ENCODE measurements at places on chromosomes 1 and 21.
A peak's percentile ranks its signal among the peaks of the same experiment; 100 is the strongest.

DNA sequence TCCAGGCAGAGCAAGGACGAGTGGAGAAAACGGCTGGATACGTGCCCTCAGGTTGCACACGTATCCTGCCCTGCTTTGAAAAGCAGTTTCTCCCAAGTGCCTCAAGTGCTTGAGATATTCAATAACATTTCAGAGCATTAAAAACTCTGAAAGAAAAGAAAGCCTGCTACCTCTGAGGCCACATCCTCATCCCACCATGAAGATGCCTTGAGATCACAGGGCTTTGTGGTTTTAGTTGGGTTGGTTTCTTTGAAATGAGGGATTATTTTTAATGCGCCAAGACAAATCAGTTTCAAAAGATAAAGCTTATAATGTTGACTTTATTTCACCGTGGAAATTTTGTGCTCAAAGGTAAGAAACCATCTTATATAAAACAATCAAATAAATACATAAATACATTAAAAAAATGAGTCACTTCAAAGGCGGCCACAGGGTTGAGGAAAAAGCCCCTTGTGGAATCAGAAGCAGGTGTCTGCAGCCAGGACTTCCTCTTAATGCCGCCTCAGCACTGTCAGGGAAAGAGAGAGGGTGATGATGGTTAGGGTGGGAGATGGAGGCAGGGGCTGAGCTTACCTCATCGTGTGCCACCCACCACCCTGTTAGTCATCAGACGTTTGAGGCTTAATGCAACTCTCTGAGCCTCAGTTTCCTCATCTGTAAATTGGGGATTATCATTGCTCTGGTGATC, 1.4 kb downstream of the NPPB start:
- no peak for DNase-seq

DNA sequence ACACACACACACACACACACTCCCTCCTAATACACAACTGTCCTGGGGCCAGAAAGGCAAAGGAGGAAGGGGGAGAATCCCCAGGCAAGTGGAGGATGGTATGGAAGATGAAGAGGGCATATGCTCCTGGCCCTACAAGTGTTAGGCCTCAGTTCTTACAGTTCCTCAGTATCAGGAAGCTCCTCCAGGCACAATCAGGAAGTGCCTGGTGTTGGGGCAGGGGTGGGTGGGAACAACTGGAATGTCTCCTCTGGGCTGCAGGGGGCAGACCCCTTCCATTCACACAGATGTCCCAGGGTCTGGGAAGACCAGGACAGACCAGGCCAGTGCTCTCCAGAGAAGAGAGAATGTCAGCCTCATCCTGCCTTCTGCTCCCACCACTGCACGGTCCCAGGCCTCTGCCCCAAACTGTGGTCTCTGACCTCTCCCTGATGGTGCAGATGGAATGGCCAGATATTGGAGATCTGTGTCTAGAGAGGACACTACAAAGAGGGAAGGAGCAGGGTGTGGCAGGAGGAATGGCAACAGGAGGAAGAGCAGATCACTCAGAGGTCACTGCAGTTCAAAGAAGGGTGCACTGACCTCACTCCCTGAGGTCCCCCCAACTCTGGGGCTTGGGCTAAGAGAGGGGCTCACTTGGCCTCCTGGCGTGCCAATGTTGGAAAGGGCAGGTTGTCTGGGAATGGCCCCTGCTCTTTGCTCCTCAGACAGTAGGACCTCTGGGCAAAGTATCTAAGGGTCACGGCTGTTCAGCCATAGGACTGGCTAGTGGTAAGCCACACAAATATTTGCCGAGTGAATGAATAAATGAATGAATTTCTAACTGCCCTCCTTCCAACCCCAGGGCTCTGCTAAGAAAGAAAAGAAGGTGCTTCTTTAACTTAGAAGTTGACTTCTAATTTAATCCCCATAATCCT, 2.5 kb upstream of the DENND2D start:
- DNase-seq = no peak

GRCh38 chr1:84996846-84997666, at the start of gene MCOLN2:
Gene MCOLN2, minus strand, starts transcription at chr1:84997113. Its CDS starts 241 bp downstream, at chr1:84996872.
- DNase-seq = peak; percentile 24

GRCh38 chr1:224080115-224080774, 33.7 kb upstream of the FBXO28 start:
- DNase-seq = peak; percentile 51

GRCh38 chr1:56548571-56548970, 30.8 kb downstream of the PLPP3 start:
- DNase-seq = no peak

DNA sequence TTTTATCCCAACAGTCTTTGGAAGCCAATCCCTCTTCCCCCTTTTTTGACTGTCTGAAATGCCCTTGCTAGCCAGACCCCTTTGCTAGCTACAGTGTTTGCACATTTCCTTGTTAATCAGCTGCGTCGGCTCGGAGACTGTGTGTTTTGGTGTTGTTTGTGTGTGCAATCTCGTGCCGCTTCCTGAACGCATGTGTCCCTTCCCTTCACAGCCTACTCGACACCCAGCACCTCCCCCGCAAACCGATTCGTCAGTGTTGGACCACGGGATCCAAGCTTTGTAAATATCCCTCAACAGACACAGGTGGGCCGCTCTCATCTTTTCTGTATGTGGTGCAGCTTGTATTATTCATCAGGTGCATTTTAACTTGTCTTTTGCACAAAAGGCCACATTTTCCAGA, 298.7 kb downstream of the TM2D1 start:
- no peak for DNase-seq

DNA sequence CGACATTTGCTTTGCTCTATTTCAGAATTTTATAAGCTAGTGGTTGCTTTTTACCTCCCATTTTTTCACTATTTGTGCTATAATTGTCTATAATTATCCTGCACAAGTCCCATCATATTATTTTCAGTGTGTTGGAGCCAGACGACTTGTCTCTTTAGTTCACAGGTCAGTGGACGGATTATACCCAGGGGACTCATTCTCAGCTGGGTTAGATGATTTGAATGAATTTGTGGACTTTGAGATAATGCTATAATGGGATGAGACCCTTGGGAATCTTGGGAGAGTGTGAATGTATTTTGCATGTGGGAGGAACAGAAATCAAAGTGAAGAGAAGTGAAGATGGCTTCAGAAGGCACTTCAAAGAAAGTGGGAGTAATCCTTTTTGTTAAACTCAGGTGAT, 31.5 kb upstream of the KCNK1 start:
- no peak for DNase-seq

- no peak for DNase-seq
These were observed 10.6 kb upstream of the SUMO3 start for GRCh38 chr21:44828362-44829056.

- no peak for DNase-seq
These were observed 146.8 kb downstream of the COL11A1 start for GRCh38 chr1:102961549-102961948.

GRCh38 chr1:98467586-98467985, 193.9 kb upstream of the SNX7 start:
- no peak for DNase-seq

GRCh38 chr1:98898940-98899339, 105.7 kb downstream of the PLPPR5 start:
- peak; percentile 50 for DNase-seq

DNA sequence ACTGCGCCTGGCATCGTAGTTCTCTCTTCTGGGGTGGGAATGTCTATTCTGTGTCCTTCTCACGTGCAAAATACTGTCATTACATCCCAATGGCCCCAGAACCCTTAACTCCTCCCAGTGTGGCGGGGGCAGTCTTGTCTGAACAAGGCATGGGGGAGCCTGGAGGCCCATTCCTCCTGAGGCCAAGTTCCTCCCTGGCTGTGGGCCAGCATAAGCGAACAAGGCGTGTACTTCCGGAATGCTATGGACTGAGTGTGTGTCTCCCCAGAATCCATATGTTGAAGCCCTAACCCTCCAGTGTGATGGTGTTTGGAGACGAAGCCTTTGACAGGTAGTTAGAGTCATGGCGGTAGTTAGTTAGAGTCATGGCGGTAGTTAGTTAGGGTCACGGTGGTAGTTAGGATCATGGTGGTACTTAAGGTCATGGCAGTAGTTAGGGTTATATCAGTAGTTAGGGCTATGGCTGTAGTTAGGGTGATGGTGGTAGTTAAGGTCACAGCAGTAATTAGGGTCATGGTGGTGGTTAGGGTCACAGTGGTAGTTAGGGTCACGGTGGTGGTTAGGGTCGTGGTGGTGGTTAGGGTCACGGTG, 71.0 kb downstream of the PRKCZ start:
- DNase-seq = no peak

- peak; percentile 43 for DNase-seq
These were observed 79.2 kb downstream of the TMEM53 start for GRCh38 chr1:44594871-44595735.

GRCh38 chr1:26452459-26453183, 19.6 kb upstream of the HMGN2 start:
- no peak for DNase-seq

DNA sequence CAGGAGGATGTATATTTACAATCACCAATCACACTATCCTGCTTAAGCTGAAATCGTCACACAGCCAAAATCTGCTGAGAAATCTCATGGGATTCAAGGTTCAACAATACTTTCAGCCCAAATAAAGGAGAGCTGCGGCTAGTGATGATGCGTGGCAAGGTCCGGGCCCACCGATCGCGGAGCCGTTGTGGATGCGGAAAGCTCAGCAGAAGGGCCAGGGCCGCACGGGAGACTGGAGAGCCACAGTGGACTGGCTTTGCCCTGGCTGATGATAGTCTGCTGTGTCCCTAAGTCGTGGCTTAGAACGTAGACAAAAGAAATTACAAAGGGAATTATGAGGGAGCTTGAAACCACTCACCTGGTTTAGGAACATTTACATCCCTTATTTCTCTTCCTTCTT, 48.0 kb upstream of the SSX2IP start:
- no peak for DNase-seq

DNA sequence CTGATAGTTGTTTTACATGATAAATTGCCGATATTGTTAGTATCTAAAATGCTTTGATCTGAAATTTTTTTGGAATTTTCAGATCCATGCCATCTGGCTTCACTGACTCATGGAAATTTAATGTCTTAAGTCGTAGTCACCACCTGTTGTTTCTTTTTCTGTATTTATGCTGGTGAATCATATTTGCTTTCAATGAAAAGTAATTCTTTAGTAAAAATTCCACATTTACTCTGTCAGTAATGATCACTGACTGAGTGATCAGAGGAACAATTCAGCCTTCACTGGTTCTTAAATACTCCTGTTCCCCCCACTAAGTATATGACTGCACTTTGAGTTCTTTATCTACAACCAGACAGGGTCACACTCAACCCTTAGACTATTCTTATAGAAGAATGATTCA, 185.6 kb upstream of the NRIP1 start:
- peak; percentile 76 for DNase-seq

DNA sequence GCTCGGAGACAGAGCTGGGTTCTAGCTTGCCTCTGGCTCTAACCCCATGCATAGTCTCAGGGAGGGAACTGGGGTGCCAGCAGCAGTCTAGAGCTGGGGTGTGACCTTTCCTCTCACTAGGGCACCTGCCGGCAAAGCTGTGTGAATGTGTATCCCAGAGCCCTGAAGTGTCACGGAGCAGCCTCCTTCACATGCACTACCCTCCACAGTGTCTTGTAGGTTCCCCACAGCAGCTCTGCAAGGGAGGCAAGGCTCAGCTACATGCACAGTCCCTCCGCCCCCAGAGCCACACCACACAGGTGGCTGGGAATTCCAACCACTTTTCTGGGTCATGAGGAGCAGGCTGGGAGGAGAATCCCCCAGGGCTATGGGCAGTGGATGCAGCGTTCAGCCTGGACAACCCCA, 7.7 kb upstream of the HPCA start:
- DNase-seq = no peak

DNA sequence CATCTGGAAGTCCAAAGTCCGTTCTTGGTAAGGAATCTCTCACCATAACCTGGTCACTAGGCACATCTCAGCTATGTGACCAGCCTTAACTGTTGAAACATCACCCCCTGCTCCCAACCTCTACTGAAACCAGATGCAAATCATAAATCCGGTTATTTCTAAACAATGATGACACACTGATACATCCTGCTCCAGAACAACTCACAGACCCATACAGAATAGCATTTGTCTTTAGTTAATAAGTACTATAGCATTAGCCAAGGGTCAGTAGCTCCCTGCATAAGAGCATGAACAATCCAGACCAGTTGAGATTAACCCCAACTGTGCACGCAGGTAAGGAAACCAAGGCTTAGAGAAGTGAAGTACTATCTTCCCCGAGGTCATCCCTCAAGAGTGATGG, 38.0 kb upstream of the KCTD3 start:
- peak; percentile 65 for DNase-seq

Measured in fibroblast of mammary gland (primary cell).